ENCODE measurements at places on chromosomes 12 and 14.

DNA sequence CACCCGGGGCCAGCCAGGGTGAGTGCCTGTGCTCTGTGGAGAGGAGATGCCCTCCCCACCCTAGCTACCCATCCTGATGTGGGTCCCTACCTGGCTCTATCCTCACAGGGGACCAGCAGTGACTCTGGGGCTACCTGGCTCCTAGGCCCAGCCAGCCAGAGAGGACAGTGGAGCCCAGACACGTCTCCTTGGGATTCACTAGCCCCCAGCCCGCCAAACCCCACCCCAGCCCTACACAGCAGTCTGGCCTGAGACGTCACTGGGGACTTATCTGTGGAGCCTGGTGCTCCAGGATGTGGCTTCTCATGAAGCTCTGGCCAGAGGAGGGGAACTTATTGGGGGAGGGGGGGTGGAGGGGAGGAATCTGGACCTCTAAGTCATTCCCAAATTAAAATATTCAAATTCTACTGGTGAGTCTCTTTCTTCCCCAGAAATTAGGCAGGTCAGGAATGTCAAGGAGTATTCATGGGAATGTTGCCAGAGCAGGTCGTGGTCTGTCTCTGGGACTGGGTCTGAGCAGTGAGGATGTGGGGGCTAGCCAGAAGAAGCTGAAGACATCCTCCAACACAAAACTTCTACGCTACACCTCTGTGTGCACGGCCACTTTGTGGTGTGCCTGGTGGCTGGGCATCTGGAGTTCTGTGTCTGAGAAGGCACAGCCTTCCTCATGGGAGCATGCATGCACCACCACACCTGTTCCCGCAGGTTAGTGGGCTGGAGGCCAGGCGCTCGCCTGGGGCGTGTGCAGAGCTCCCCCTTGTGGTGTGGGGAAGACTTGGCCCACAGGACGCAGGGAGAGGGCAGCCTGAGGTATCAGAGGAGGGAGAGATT, 2.7 kb downstream of the CMTM5 start:
- peak; percentile 81 for DNase-seq

DNA sequence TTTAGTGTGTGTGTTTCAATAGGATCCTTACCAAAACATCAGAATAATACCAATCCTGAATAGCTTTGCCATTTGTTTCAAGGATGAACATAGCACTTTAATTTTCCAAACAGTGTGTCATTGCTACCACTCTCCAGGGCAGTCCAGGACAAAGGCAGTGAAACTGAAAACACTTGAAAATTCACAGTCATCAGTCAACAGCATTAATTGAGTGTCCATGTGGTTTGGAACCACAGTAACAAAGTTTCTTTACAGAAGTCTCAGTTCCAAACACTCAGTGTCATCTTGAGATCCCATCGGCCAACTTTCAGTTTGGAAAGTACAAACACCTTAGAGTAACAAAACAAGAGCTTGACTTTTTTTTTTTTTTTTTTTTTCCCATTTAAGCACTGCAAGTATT, 228.4 kb upstream of the SOX5 start:
- no peak for DNase-seq

DNA sequence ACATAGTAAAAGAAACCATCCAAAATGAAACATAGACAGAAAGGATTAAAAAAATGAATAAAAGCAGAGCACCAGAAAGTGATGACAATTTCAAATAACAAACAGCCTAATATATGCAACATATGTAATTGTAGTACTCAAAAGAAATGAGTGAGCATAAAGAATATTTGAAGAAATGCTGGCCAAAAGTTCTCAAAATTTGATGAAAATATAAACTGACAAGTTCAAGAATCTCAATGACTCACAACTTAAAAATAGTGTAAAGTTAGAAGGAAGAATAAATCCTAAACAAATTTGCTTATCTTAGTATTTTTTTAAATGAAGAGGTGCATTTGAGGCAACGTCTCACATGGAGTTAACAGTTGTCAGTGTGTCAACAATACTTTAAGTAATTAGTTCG, 498.9 kb downstream of the SLC6A15 start:
- no peak for DNase-seq

- DNase-seq, result no peak
These were observed 23.2 kb downstream of the ITPR2 start for GRCh38 chr12:26809611-26810285.

DNA sequence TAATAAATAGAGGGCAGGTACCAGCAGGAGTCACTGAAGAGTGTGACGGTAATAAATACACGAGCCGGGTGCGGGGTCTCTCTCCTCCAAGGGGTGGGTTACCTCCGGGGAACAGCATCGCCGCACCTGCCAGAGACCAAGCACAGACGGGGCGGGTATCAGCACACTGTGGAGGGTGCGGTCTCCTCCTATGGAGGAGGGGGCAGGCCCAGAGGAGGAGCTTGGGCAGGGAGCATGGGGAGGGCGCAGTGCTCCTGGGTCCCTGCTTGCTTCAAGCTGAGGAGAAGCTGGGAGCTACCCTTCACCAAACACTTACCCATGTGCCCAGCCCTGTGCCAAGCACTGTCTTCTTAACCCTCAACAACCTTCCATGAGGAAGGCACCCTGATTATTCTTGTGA, 12.8 kb downstream of the PGF start:
- no peak for DNase-seq

- DNase-seq, result no peak
These were observed 2.9 kb downstream of the TMEM229B start for GRCh38 chr14:67485501-67486095.

DNA sequence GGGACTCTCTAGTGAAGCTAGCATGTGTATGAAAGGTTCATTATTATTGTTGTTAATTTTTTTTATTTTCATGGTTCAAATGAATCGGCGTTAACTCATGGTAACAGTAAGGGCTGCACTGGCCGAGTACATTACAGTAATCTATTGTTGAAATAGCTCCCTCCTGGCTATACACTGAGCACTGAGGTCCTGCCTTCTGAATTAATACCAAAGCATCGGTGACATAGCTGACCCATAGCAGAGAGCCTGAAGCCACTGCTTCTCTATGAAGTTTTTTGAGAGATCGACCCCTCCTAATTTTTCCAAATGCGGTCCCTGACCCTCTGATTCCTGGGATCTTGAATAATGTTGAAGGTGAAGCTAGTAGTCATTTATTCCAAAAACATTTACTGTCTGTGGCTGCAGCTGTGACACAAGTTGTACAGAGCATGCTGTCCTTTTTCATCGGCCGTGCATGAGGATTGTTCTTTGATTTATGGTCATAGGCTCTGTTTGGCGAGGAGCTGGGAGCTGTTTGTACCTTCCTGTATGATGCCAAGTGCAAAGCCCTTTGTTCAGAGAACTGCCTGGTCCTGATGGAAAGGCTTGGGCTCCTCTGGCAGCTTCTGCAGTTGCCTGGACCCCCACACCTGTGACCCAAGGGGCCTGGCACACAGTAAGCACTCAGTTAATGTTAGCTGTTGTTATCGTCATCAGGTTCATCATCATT, 486.5 kb downstream of the EGLN3 start:
- no peak for DNase-seq

DNA sequence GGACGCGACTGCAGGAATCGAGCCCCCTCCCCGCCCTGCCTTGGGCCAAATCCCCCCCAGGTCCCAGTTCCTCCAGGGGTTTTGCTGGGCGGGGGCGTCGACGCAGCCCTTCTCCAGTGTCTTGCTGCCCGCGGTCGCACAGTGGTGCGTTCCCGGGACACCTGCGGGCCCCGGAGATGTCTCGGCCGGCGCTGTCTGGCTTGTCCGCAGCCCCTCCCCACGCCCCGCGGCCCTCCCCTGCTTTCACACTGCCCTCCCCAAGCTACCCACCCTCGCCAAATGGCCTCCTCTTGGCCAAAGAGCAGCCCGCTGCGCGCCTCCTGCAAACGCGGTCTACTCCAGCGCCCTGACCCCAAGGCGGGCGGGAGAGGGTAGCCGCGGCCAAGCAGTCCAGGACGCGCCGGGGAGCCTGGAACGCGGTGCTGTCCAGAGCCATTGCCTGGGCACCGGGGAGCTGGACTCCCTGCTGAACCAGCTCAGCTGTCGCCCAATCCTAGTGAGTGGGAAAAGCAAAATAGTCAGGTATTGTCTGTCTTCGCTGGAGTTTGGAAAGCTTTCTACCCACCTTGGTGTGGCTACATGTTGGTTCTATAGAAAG, 122.0 kb downstream of the AACS start:
- no peak for DNase-seq

DNA sequence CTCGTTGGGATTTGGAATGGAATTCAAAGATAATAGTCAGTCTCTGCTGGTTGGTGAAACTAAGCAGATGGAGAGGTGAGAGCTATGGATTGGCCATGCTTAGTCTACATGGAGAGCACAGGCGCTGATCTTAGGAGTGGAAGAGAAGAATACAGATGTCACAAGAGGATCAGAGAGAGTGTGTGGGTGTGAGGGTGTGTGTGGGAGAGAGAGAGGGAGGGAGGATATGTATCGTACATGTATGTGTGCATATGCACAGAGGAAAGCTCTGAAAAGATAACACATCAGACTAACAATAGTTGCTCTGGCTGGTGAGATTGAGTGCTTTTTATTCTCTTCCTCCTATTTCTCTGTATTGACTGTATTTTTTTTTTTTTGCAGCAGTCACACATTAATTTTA, 686.2 kb upstream of the TBX3 start:
- DNase-seq, result no peak

DNA sequence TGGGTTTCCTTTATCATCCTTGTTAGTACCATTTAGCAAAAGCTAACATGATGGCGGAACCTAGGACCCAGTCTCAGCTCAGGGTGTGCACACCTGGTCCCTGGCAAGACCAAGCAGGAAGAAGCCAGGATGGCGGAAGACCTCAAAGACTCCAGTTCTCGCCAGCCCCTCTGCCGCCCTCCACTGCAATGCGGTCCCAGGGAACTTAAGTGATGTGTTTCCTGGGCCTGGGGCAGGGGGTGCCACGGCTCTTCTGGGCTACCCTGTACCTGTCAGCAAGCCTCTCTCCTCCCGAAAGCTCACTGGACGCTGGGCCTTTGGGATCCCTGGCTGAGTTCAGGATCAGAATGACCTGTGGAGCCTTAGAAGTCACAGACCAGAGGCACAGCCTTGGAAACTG, 71.3 kb downstream of the FBXL14 start:
- no peak for DNase-seq

- DNase-seq, result no peak
These were observed 21.0 kb downstream of the BTG1 start for GRCh38 chr12:92124689-92125029.

DNA sequence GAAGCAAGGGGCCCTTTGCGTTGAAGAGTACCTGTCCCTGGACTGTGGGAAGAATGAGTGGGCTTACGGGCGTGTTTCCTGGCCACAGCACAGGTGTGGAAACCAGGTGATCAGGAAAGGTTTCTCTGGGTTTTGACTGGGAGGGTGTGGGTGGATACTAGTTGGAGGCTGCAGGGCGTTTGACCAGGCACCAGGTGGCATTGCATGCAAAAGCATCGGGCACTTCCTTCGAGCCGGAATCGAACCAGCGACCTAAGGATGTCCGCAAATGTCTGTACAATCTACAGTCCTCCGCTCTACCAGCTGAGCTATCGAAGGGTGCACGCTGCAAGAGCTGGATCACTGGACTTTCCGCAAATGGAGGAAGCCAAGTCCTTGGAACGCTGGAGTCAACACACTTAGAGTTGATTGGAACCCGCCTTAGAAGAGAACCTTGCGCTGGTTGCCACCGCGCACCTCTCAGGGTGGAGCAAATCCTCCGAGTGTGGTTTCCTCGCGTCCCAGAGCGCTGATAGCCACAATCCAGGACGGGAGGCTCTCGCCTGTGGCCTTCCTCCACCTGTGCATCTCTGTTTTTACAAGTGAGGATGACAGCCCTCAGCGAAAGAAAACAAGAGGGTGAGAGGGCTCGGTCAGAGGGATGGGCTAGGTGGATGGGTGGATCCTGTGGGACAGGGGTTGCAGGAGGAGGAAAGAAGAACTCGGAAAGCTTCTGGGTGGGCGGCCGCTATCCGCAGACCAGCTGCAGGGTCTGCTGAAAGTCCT, 21.2 kb upstream of the RNASE4 start:
- peak; percentile 90 for DNase-seq

GRCh38 chr12:24664161-24664880, 284.6 kb downstream of the BCAT1 start:
- no peak for DNase-seq

- DNase-seq, result no peak
These were observed 33.2 kb upstream of the PPP2R5C start for GRCh38 chr14:101728367-101728742.

DNA sequence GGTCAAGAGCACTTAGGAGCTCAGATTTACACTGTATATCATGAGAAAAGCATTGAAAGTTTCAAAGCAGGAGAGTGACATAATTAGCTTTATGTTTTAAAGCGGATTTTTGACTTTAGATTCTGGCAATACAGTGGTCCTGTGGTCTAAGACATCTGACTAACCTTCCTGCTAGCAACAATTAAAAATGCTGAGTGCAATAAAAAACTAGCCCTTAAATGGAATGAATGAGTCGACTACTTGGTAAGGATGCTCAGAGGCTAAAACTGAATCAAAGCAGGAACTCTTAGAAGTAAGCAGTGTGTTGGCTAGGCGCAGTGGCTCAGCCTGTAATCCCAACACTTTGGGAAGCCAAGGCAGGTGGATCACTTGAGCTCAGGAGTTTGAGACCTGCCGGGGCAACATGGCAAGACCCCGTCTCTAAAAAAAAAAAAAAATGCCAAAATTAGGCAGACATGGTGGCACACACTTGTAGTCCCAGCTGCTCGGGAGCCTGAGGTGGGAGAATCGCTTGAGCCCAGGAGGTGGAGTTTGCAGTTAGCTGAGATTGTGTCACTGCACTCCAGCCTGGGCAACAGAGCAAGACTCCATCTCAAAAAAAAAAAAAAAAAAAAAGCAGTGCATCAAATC, 18.9 kb downstream of the BICD1 start:
- DNase-seq, result peak; percentile 3

DNA sequence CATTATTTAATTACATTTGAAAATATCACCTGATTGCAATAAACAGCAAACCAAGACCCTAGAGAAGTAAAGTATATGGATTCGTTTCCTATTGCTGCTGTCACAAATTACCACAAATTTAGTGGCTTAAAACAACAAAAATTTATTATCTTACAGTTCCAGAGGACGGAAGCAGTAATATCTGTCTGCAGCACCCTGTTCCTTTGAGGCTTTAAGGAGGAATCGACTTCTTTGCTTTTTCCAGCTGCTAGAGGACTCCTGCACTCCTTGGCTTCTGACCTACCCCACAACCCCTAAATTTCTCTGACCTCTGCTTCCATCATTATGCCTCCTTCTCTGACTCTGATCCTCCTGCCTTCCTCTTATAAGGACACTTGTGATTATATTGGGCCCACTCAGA, 23.8 kb upstream of the PPM1A start:
- no peak for DNase-seq

DNA sequence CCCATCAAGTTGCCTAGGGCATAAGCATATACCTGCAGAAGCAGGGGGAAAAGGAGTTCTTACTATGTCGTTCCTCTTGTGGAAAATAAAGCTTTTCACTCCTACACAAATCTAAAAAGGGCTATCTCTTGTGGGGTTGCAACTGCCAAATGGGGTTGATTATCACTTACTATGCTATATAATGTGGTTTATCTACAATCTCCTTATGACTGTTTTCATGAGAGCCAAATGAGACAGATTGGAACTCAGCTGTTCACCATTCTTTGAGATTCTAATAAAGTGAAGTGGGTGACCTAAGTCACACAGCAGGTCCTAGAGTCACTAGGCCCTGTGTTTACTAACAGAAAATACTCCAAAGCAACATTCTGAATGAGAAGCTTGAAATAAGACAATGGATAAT, 47.7 kb downstream of the CIT start:
- no peak for DNase-seq

- DNase-seq, result no peak
These were observed 154.9 kb upstream of the PELI2 start for GRCh38 chr14:55963295-55963694.

- no peak for DNase-seq
These were observed 208.6 kb upstream of the CDKN3 start for GRCh38 chr14:54188064-54188666.
